ENCODE measurements at places on chromosomes 5 and 9.

- no peak for DNase-seq
These were observed 12.2 kb downstream of the ENC1 start for GRCh38 chr5:74628359-74628758.

GRCh38 chr9:72353455-72354116 is 11.4 kb downstream of the ZFAND5 start:
- no peak for DNase-seq

- DNase-seq, result no peak
These were observed 392.2 kb upstream of the KLF4 start for GRCh38 chr9:107881626-107882300.

GRCh38 chr9:121268598-121268850 is 562 bp downstream of the GSN start:
- no peak for DNase-seq

Measured in NCI-H524 treated with DMSO at 0.1 percent for 48 hours (cell line).